CD4-positive, alpha-beta T cell treated with Interleukin-6 at 100 ng/mL for 8 hours (primary cell): ENCODE measurements at places on chromosomes 7 and 10.
A peak's percentile ranks its signal among the peaks of the same experiment; 100 is the strongest.

- DNase-seq = no peak
Observed at GRCh38 chr7:158976468-158976848, 120.1 kb downstream of the DYNC2I1 start.

DNA sequence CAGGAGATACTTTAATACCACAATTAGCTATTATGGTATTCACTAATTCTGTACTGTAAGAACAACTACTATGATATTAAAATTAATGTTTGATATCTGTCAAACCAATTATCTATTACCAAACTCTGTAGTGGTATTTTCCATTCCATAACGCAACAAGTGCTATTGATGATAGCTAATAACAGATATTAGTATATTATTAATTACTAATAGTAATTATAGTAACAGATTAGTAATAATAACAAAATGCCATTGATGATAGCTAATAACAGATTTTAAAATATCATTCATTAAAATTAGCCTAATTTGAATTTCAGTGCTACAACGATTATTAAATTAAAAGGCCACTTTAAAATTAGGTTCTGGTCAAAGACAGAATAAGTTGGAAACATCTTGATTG, 93.5 kb downstream of the BTRC start:
- DNase-seq = no peak

- DNase-seq = peak; percentile 79
Observed at GRCh38 chr10:102072673-102073527, 7.8 kb downstream of the HPS6 start.

DNA sequence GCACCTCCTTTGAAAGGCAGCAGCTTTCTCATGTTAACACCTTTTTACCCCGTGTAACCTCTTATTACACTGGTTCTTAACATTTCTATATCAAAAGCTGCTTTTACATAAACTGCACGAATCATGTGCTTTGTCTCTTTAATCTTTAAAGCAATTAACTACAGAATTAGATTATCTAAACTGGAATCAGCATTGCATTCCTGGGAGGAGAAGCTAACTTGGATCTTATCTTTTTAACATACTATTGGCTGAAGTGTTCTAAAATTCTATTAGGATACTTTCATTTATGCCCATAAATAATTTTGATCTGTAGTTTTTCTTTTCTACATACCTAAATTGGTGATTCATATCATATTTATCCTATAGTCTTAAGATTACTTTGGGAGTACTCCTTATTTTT, 428.4 kb upstream of the IGFBP3 start:
- DNase-seq = no peak

GRCh38 chr10:86253091-86254072, 113.2 kb downstream of the GRID1 start:
- DNase-seq = no peak

DNA sequence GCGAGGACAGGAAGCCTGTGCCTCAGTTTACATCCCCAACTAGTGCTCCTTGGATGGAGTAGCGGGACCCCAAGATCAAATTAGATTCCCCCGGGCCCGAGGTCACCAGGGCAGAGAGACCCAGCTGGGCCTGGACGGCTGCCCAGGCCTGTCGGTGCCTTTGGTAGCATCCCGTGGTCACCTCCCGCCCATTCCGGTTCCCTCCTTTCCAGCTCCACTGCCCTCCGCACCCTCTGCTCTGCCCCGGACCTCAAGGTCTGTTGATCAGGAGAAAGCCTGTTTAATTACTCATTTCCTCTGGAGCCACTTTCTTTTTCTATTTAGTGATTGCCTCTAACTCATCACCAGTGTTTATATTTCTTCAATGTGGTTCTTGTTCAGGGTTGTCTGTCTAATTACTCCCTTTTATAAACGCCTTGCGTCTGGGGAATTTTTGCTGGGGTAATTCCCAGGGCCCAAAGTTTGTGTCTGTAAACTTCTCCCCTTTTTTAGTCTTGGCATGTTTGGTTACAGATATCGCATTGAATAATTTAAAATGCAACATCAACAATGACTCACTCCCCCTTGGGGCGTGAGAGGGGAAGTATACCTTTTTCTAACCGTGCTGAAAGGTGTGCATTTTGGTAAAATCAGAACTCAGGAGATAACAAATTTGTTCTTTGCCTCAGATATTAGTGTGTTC, 1.9 kb downstream of the FOXK1 start:
- peak; percentile 43 for DNase-seq

- DNase-seq = no peak
Observed at GRCh38 chr10:126094537-126094936, 198.2 kb downstream of the FANK1 start.

DNA sequence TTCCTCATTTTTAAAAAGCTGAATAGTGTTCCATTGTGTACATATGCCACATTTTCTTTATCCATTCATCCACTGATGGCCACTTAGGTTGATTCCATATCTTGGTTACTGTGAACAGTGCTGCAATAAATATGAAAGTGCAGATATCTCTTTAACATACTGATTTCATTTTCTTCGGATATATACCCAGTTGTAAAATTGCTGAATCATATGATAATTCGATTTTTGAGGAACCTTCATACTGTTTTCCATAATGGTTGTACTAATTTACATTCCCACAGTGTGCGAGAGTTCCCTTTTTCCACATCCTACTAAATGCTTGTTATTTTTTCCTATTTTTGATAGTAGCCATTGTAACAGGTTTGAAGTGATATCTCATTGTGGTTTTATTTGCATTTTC, 263.2 kb downstream of the STK31 start:
- DNase-seq = no peak

- no peak for DNase-seq
Observed at GRCh38 chr7:34523226-34523918, 134.6 kb upstream of the NPSR1 start.

GRCh38 chr10:33422471-33423153, 88.1 kb upstream of the NRP1 start:
- DNase-seq = no peak

DNA sequence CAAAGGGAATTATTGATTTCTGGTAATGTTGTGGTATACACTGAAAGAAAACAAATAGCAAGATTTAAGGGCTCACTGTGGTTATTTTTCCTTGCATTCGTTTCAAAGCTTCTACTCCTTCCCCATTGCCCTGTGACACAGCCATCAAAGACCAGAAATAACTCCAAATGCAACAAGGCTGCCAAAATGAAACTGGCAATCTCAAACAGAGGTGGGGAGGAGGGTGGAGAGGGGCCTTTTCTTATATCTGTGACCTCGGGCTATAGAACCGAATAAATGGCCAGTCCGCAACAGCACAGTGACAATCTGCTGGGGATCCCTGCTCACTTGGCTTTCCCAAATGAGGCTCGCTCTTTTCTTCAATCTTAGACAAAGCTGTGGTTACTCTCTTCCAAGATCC, 17.4 kb upstream of the SPOCK2 start:
- DNase-seq = no peak

GRCh38 chr7:81767926-81768325, 1.9 kb downstream of the HGF start:
- DNase-seq = no peak

- DNase-seq = no peak
Observed at GRCh38 chr10:84765656-84766055, 437.3 kb downstream of the CCSER2 start.

DNA sequence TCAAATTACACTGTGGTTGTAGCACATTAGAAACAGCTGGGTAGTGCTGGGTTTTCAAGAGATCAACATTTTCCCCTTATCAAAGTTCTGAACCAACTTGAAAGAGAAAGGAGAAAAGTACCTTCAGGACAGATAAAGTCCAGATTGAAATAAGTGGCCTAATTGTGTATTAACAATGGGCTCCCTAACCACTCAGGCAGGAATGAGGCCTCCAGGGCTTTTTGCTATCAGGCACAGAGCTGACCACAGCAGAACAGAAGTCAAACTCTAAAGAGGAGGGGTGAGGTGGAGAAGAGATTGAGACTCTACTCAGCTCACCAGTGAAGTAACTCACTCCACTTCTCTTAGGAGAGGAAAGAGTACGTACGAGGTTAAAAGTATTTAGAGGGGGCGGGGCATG, 394.1 kb upstream of the PHF14 start:
- no peak for DNase-seq

- no peak for DNase-seq
Observed at GRCh38 chr10:80894797-80895467, 357.2 kb downstream of the SH2D4B start.

GRCh38 chr7:77687100-77687746, 9.0 kb upstream of the RSBN1L start:
- no peak for DNase-seq

DNA sequence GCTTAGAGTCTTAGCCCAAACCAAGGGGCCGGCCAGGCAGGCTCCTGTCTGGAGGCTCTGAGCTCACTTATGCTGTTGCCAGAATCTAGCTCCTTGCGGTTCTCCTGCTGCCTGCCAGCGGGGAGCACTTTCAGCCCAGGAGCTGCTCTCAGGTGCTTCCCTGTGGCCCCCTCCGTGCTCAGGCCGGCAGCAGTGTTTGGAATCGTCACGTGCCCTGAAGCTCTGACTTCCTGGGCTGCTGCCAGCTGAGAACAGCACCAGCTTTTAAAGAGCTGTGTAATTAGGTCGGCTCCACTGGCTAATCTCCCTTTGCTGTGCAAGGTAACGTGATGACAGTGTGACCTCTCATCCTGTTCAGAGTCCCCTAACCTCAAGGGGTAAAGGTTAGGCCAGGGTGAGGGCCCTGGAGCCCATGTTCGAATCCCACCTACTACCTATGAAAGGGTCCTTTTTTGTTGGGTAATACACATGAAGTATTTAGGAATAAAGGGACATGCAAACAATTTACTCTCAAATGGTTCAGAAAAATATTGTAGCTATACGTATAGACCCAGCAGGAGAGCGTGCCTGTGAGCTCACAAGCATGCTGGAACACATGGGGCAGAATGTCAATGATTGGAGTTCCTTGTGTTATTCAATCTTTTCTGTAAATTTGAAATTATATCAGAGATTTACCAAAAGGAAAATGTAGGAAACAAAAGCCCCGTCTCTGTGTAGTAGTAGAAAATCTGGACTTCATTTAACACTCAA, 16.6 kb downstream of the ZNF862 start:
- peak; percentile 48 for DNase-seq

- DNase-seq = no peak
Observed at GRCh38 chr7:30922596-30922995, 10.9 kb downstream of the AQP1 start.

GRCh38 chr10:22635650-22636049, 78.7 kb downstream of the PIP4K2A start:
- DNase-seq = no peak

GRCh38 chr10:63155388-63156020, 22.4 kb downstream of the NRBF2 start:
- DNase-seq = no peak

DNA sequence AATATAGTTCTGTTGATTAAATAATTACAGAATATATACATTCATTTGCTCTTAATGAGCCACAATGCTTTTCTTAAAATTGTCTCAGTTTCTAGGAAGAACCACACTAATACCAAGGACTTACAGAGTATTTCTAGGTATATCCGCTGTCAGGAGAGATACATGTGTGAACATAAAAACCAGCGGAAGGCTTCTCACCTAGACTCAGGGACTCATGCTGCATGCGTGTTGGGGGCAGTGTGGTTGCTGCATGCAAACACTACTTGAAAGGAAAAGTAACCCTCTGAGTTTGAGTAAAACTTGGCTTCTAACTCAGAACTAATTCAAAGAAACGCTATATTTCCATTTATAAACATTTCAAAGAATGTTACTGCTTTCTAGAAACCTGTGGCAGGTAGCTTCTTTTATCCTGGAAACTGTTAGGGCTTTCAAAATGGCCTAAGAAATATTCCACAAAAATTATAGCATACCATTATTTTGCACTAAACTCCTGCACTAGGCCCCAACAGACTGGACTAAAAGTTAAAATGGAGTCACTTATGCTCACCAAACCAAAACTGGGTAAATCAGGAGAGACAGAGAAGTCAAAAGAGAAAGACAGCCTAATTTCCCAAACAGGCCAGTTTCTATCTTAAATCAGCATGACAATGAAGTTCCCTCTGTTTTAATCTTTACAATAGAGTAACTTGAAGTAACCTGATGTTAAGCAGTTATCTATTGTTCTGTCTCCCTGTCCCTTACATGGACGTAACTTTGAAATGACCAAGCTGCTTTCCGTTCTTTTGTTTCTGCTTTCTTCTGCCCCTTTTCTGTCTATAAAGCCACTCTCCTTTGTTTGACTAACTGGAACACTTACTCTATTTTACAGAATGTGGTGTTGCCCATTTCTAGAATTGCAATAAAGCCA, 95.2 kb upstream of the FAM133B start:
- peak; percentile 60 for DNase-seq

GRCh38 chr10:80186364-80187012, 18.8 kb downstream of the ANXA11 start:
- no peak for DNase-seq

DNA sequence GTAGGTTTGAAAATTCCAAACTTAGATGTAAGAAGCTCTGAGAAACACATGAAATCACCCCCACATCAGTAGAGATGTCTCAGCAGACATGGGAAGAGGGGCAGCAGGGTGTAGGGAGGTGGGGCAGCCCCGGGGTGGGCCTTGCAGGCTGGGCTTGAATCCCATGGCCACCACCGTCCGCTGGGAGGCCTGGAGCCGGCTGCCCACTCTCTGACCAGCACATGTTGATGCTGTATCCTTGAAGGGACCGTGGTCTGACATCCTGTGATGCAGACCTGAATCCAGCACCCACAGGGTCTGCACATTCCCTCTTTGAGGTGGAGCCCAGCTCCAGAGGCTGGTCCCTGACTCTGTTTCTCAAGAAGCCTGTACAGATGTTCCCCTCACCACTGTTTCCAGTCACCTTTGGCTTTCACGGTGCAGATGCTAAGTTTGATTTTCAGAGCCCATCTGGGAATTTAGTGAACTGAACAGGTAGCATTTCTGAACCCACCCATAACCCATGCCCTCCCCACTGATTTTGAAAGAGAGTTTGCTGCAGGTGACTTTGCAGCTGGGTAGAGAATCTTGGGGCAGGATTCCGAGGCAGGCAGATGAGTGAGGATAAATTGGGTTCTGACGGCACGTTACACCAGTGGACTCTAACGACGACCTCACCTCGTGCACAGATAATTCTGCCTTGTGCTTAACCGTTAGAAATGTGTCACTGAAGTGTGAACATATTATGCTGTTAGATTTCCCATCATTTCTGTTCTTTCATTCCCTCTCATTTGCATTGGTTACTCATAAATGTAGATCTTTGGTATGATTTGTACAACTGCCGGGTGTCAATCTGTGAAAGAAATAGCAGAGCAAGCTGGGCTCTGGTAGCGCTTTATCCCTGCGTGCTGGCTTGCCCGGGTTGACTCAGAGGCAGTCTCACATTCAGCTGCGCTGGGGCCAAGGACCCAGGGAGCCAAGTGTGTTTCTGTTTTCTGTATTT, 45.7 kb downstream of the IKZF1 start:
- peak; percentile 83 for DNase-seq

DNA sequence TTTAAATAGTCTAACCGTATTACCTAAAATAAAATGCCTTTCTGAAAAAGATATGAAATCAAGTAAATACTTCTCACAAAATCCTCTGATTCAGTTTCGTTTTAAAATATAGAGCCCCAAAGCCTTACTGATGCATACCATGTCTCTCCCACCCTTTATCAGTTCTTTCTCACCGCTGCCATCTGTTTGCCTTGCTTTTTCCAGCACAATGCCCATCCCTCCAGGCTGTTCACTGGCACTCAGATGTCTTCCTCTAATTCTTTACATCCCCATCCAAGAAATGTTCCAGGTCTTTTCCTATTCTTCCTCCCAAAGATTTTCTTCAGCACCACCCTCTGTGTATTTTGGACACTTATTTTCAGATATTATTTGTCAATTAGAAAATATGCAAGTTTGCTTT, 116.5 kb upstream of the LRRN3 start:
- no peak for DNase-seq

GRCh38 chr10:48633381-48634197, 28.7 kb upstream of the ARHGAP22 start:
- DNase-seq = no peak
